ENCODE measurements at places on chromosomes 5 and 9.

DNA sequence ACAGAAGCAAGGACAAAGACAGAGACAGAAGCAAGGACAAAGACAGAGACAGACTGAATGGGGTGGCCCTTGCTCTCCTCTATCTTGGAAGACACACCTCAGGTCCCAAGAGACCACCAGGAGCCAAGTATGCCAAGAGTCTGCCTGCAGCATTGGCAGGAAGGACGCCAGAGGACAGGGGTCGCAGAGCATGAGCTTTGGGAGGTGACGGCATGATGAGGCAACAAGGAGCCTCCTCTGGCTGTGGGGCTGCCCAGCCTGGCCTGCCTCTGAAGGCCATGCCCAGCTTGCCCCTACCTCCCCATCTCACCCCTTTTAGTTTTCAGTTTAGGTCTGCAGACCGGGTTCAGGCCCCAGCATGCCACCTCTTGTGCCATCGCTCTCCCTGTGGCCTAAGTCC is 17.6 kb downstream of the PDGFRB start:
- DNase-seq: no peak

GRCh38 chr5:30050056-30050815 is 1143.2 kb upstream of the CDH6 start:
- DNase-seq: no peak

GRCh38 chr5:32136342-32136741 is 37.8 kb downstream of the GOLPH3 start:
- DNase-seq: no peak

DNA sequence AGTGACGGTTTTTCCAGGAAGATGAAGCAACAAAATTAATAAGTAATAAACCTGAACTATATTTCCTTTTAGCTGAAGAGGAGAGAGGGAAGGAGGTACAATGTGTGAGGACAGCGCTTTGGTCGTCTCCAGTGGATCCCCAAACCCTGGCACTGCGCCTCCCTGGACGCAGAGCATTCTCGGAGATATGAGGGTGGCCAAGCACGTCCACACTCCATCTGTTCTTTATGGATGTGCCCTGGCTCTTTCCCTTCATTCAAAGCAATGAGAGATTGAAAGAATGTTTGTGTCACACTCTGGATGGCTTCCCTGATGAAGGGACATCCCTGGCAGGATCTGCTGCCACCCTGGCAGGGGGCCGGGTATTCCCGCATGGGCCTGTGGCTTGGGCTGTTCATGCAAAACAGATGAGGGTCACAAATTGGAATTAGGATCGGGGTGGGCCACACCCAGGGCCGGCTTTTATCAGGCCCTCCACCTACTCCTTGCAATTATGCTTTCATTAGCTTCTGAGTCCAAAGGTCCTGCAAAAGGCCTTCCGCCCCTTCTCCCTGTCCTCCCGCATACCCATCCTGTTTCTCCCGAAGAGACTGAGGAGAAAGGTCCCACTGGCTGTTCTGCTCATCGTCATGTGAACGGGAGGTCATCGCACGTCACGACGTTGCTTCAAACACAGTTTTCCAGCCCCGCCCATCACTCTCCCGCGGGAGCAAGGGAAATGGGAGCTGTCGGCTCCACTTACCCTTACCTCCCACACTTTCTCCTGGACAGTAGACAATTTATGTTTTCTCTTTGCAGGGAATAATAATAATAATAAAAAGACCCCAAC is 286.1 kb upstream of the IRX4 start:
- no peak for DNase-seq

- no peak for DNase-seq
These were observed 254.7 kb downstream of the NR3C1 start for GRCh38 chr5:143148771-143149170.

GRCh38 chr9:130565792-130566191 is 13.6 kb upstream of the FUBP3 start:
- no peak for DNase-seq

- no peak for DNase-seq
These were observed 368 bp upstream of the CCDC180 start for GRCh38 chr9:97307091-97307490.

GRCh38 chr5:77841616-77842015 is 65.5 kb upstream of the TBCA start:
- no peak for DNase-seq

- peak; percentile 91 for DNase-seq
These were observed 27.8 kb downstream of the SUB1 start for GRCh38 chr5:32613050-32613672.

GRCh38 chr5:123297866-123298265 is 125.3 kb downstream of the CEP120 start:
- DNase-seq: no peak

DNA sequence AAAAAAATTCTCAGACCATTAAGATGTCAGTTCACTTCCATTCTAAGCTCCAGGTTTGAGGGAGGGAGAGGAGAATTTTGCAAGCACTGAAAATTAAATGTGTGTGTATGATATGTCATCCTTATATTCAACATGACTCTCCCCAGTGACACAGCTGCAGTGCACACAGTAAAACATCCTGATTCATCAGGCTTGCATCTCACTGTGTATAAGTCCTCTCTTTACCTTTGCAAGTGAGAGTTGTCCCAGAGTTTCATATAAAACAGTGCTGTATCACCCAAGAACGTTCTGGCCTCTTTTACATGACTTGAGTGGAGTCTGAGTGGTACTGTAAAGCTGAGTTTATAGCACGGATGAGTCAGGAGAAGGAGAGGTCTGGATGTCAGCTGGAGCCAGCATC is 50.0 kb downstream of the DMRT2 start:
- DNase-seq: no peak

Data from hematopoietic multipotent progenitor cell treated with erythropoietin and hydrocortisone succinate and interleukin-3 and kit ligand, for 17 days (in vitro differentiated cells).